ENCODE measurements at places on chromosomes 5 and 9.

DNA sequence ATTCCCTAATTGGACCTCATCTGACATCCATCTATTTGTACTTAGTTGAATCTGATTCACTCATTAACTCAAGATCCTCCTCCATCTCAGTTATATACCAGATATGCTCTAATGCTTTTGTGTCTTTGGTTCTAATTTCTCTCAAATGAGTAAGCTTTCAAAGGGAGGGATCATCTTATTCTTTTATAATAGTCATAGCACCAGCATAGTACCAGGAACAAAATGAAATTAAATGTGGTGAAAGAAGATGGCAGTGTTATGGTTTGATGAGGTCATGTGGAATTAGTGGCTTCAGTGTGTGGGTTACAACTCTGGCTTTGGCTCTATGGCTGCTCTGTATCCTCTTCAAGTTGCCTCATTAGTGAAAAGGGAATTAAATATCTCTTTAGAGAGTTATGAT, 32.5 kb upstream of the ZNF366 start:
- no peak for DNase-seq

GRCh38 chr9:26013199-26013598, 335.0 kb upstream of the TUSC1 start:
- DNase-seq: no peak

DNA sequence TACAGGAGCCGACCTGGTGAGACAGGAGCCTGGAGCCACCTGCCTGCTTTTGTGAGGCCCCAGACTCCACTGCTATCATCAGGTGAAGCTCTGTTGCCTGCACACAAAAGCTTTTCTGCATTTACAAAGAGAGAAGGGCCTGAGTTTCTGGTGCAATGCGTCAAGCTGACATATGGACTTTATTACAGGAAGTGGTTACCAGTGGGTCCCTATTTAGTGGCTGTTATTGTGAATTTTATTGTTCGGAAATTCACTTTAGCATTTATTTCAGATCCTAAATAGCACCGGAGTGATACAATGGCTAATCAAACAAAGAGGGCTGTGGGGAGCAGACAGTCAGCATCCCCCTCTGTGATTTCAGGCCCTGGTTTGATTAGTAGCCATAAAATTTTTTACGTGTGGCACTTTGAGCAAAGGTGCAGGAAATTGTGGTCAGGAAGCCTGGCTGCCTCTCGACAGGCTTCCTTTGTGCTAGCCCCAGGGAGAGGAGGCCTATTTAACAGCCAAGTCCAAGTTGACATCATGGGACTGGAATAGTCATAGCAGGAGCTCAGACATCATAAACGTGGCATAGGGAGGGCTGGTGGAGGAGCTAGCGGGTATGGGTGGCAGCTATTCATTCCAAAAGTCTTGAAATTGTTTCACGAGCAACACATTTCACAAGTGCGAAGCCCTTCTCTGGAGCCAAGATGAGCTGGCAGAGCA, 8.4 kb downstream of the TGFBI start:
- peak; percentile 40 for DNase-seq

DNA sequence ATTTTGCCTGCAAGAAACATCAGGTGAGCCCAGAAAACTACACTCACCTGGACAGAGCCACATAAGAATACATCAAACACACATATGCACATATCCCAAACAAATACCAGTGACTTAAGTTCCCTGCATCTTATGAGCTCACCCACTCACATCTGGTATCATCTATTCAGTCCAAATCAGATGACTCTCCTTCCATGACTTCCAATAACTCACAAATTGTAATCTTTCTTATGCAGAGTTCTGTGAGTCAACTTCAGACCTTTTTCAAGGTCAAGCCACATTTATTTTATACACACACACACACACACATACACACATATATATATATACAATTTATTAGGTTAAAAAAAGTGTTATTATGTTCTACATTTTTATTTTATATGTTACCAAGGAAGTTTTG, 1711.9 kb upstream of the CDH9 start:
- DNase-seq: no peak

GRCh38 chr9:100427366-100428263, 672 bp downstream of the MSANTD3 start:
- DNase-seq: no peak

DNA sequence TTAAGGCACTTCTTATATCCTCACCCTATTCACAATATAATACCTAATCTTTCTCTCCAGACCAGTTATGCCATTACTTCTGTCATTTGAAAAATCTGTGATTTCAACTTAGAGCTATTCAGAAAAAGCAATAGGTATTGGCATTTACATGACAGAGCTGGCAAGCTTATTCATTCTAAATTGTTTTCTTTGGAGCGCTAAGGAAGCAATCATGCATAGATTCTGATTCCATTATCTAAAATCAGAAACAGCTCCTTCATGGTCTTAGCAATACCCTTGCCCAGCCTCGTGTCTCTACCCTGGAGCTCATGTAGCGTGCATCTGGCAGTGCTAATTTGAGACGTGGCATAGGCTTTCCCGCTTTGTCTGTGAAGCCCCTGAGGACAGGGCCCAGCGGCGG, 4.5 kb downstream of the SLC1A1 start:
- no peak for DNase-seq

- no peak for DNase-seq
These were observed 79.8 kb upstream of the MAMDC2 start for GRCh38 chr9:69963803-69964202.

DNA sequence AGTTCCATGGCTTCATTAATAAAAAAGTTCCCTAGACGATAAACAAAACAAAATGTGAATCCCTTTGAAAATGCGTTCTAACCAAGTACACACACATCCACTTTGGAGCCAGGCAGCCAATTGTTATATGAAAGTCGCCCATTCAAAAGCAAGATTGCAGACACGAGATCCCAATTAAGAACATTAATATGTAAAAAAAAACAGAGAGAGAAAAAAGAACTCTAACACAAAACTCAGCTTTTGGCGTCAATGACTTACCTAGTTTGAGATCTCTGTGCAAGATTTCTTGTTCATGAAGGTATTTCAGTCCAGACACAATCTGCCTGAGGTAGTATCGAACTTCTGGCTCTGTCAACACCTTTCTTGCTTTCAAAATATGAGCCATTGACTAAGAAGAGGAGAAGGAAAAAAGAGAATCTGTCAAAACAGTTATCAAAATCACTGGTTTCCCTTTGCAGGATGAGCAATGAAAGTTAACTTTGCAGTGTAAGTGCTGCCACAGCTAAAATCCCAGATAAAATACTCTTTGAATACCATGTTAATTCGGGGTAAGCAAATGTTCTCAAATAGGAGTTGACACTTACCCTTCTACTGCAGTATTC, 1.6 kb downstream of the PLK2 start:
- DNase-seq: no peak

DNA sequence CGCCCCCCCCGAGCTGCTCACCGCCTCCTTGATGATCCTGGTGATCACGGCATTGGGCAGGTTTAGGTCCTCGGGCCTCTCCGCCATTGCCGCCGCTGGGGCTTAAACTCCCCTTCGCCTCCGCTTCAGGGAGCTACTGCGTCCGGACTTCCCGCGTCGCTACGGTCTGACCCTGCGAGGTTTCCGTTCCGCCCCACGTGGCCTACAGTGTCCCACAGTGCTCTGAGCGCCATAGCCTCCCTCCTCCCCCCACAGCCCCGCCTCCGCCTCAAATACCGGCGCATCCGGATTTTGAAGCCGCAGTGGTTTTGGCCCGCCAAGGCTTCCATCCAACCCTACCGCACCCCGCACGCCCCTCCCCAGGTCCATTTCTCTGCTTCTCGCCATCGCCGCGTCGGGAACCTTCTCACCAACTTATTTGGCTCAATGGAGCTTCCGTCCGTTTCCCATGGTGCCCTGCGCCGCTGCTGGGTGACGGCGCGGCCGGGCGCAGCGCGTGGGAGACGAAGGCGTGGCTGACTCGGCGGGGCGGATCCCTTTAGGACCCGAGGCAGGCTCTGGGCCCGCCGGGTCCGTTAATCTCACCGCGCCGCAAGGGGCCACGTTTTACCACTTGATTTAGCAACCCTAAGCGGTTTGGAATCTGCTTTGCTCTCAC, at the start of the genes C9orf43 and POLE3:
Gene C9orf43, plus strand, starts transcription at position 541 of the 658 bp plus-strand sequence. CDS start 2,747 bp downstream, outside the sequence.
Gene POLE3, minus strand, starts transcription at position 469 of the 658 bp plus-strand sequence. Its CDS starts 382 bp downstream, at position 87.
- peak; percentile 91 for DNase-seq

GRCh38 chr5:159033351-159033657, 66.4 kb downstream of the EBF1 start:
- no peak for DNase-seq

DNA sequence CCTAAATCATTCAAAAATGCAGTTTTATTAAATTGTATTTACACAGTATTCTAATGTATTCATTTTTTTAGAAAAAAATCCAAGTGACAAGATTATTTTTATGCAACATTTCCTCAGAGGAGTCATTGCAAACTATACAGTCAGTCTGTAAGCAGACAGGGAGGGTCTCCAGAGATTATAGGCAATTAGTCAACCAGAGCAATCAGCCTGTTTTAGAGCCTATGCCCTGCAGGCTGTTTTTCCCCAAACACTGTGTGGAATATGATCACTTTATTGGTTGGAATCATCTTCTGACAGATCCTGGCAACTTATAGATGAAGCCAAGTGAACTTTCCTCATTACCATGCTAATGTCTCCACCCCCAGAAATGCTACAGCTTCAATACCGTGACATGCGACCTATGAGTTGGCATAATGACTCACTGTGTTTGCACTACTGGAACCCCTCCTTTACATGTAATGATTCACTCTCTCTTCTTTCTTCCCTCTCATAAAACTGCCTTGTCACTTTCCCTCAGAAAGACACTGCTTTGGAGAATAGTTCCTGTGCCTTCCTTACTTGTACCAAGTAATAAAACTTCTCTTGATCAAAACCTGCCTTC, 577.7 kb upstream of the FTMT start:
- no peak for DNase-seq

DNA sequence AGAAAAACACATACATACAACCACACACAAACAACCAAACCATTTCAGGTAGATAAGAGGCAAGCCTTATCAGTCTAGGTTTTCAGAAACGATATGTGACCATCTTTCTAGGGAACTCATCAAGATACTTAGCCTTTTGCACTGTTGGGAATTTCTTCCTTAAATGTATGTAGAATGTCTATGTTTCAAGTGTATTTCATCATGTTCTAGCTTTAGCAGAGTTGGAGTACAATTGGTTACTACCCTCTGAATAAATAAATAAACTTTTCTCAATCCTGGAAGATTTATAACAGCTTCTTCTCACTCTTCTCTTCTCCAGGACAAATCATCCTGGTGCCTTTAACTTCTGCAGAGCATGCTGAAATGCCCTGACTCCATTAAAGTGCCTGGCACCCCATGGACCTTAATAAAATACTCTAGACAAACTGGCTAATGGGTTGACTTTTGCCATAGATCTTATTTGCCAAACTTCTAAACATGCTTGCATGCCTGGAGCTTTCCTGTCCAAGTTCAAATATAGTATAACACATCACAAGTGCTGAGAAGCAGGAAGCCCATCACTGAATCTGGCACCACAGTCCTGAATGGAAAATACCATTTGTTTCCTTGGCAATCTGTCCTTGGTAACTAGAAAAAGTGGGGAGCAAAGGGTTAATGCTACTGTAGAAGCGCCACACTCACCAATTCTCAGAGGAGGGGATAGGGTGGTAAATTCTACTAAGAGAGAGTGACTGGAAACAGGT, 33.1 kb upstream of the ZNF462 start:
- DNase-seq: no peak

- no peak for DNase-seq
These were observed 12.0 kb upstream of the RXRA start for GRCh38 chr9:134314039-134314949.

- DNase-seq: no peak
These were observed 456.3 kb downstream of the HINT1 start for GRCh38 chr5:130708754-130709153.

DNA sequence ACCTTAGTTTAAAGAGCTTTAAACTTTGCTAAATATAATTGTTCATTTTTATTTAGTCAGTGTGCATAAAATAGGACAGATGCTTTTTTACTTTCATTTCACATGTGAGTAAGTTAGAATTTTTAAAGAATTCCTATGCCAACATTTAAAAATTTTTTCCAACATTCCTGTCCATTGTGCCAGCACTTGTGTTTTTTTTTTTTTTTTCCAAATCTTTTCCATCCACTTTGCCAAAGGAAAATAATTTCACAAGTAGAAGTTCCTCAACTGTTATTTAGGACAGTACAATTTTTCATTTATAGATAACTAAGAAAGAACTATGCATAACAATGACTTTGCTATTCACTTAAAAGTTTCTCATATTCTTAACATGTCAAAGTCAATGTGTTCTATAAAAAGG, 189.5 kb downstream of the ADAMTS6 start:
- DNase-seq: no peak

GRCh38 chr9:125396799-125397198, 135.2 kb downstream of the GAPVD1 start:
- no peak for DNase-seq

DNA sequence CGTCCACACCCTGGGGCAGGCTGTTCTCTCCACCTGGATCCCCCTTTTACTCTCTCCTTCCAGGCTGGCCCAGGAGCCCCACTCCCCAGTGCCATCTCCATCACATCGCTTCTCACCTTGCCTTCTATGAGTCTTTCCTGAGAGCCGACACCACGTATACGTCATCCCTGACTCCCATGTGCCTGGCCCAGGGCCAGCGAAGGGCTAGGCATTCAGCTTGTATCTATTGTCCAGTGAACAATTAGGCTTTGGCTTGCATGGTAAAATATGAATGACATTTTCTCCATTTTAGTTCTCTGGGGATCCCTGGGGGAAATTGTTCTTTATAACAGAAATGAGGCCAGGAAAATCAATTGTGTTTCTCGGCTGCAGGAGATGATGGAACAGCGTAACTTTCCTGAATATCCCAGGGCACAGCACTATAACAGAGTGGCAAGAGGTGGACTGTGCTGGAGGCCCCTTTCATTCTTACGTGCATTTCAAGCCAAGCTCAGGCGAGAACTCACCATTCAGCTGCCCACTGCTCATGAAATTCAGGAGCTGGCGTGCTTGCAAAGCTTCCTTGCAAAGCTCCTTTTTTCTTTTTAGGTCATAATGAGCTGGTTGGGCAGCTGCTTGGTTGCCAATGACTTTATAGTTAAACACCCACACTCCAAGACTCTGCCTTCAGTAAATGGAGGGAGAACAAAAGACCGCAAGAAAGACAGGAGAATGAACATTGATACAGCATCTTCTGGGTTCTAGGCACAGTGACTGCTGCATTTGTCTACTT, 37.7 kb downstream of the NSG2 start:
- DNase-seq: no peak

- no peak for DNase-seq
These were observed 3.2 kb downstream of the LHX6 start for GRCh38 chr9:122225312-122226141.

- no peak for DNase-seq
These were observed 330.7 kb downstream of the CAAP1 start for GRCh38 chr9:26561928-26562327.

- no peak for DNase-seq
These were observed 264.8 kb downstream of the CSNK1G3 start for GRCh38 chr5:123776761-123777160.

GRCh38 chr5:178388386-178389025, 155.9 kb upstream of the PHYKPL start:
- DNase-seq: no peak

- no peak for DNase-seq
These were observed 33.3 kb upstream of the SPDL1 start for GRCh38 chr5:169550227-169550626.

- no peak for DNase-seq
These were observed 24.3 kb upstream of the ERBIN start for GRCh38 chr5:65902104-65902503.

GRCh38 chr9:130368631-130369103, 76.1 kb upstream of the ASS1 start:
- DNase-seq: no peak

- DNase-seq: no peak
These were observed 5.9 kb upstream of the FRMD3 start for GRCh38 chr9:83544002-83544698.
